ENCODE measurements at places on chromosomes 2 and 18.

- H3K27ac ChIP-seq: no peak overlapping the region
- peaks cover 23% of the 10 kb centered on the region for H3K4me1 ChIP-seq
- no peaks in the 10 kb centered on the region for H3K36me3 ChIP-seq
- DNase-seq: no peak
- no peak overlapping the region for H3K4me3 ChIP-seq
- H3K27me3 ChIP-seq: no peaks in the 10 kb centered on the region
Observed at GRCh38 chr2:15890936-15891905, 49.1 kb upstream of the MYCN start.

DNA sequence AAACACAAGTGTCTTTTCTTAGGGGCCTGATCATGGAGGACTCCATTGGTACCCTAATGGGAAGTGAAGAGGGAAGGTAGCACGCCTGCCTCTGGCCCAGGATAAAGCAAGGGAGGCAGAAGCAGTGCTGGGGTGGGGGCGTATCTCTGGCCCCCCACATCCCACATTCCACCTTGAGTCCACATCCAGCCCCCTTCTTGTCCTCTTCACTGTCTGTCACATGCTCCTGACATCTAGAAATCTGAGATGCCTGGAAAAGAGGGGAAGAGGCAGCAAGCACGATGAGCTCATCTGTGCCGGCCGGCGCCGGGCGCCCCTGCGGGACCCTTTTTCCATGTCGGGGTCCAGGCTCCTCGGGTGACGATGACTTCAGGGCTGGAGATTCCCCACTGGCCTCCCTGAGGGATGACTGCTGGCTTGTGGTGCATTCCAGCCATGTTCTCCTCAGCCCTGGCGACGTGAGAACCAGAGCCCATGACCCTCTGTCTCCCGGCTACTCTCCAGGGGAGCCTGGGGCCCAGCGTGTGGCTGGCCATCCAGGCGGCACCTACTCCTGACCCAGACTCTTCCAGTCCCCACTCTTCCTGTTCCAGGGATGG is 277.5 kb downstream of the DYSF start:
- H3K4me1 ChIP-seq: peaks cover 12% of the 10 kb centered on the region
- no peak overlapping the region for H3K4me3 ChIP-seq
- no peaks in the 10 kb centered on the region for H3K36me3 ChIP-seq
- DNase-seq: no peak
- no peak overlapping the region for H3K27ac ChIP-seq
- H3K27me3 ChIP-seq: no peaks in the 10 kb centered on the region

GRCh38 chr18:74234326-74235171 is 57.2 kb downstream of the CYB5A start:
- no peak overlapping the region for H3K4me3 ChIP-seq
- peak overlapping the region; percentile 83 for H3K27ac ChIP-seq
- no peaks in the 10 kb centered on the region for H3K27me3 ChIP-seq
- peaks cover 12% of the 10 kb centered on the region for H3K4me1 ChIP-seq
- DNase-seq: no peak
- H3K36me3 ChIP-seq: no peaks in the 10 kb centered on the region

- no peak overlapping the region for H3K27ac ChIP-seq
- no peaks in the 10 kb centered on the region for H3K4me1 ChIP-seq
- no peaks in the 10 kb centered on the region for H3K27me3 ChIP-seq
- H3K4me3 ChIP-seq: no peak overlapping the region
Observed at GRCh38 chr2:54306556-54306955, 50.5 kb upstream of the TSPYL6 start.

GRCh38 chr2:134261398-134262131 is 7.7 kb downstream of the MGAT5 start:
- DNase-seq: no peak
- no peak overlapping the region for H3K4me3 ChIP-seq
- no peak overlapping the region for H3K27ac ChIP-seq
- H3K36me3 ChIP-seq: no peaks in the 10 kb centered on the region
- H3K4me1 ChIP-seq: peaks cover 31% of the 10 kb centered on the region
- no peaks in the 10 kb centered on the region for H3K27me3 ChIP-seq

GRCh38 chr18:76897257-76897656 is 74.9 kb downstream of the ZNF236 start:
- H3K27me3 ChIP-seq: no peaks in the 10 kb centered on the region
- no peak overlapping the region for H3K27ac ChIP-seq
- H3K36me3 ChIP-seq: peaks cover 33% of the 10 kb centered on the region
- H3K4me3 ChIP-seq: no peak overlapping the region

DNA sequence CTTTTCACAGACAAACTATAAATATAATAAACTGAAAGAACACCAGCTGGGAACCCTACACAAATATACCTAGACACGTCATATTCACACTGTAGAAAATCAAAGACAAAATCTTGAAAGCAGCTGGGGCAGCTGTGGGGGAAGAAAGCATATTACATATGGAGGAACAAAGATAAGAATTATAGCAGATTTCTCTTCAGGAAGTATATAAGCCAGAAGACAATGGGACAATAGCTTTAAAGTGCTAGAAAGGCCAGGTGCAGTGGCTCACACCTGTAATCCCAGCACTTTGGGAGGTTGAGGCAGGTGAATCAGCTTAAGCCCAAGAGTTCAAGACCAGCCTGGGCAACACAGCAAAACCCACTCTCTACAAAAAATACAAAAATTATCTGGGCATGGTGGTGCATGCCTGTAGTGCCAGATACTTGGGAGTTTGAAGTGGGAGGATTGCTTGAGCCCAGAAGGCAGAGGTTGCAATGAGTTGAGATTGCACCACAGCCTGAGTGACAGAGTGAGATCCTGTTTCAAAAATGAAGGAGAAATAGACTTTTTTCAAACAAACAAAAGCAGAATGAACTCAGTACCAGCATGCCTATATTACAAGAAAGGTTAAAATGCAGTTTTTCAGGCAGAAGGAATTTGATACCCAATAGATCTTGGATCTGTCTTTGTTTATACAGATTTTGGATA is 26.8 kb upstream of the ERCC3 start:
- no peaks in the 10 kb centered on the region for H3K27me3 ChIP-seq
- DNase-seq: no peak
- no peaks in the 10 kb centered on the region for H3K4me1 ChIP-seq
- H3K27ac ChIP-seq: no peak overlapping the region
- peaks cover 18% of the 10 kb centered on the region for H3K36me3 ChIP-seq

Measured in esophagus squamous epithelium (tissue), 5 donors.